ENCODE measurements at places on chromosomes 7 and 10. TPM values are rescaled to one million over a fixed set of nuclear protein-coding genes. Genes with fewer than 3 reads are reported as not detected.

MAGI2 gene
- 21.0 TPM for total RNA-seq

IKZF5 gene
- 15.5 TPM for total RNA-seq

SEMA3A gene
- 19.4 TPM for total RNA-seq

TMEM270 gene
- not detected for total RNA-seq

- DNase-seq, result no peak
Measured at GRCh38 chr7:122989577-122989976, 5.9 kb downstream of the TAS2R16 start.

GRCh38 chr10:133324198-133324792 lies 12.4 kb downstream of the CALY start:
- no peak for DNase-seq

GRCh38 chr10:79324032-79324695 lies 23.1 kb upstream of the PPIF start:
- DNase-seq, result no peak

- no peak for DNase-seq
Measured at GRCh38 chr10:21265622-21266021, 259.9 kb downstream of the SKIDA1 start.

GRCh38 chr10:20672741-20673140 lies 224.4 kb downstream of the NEBL start:
- DNase-seq, result no peak

- DNase-seq, result peak; percentile 94
Measured at GRCh38 chr10:132223156-132223590, 36.4 kb downstream of the DPYSL4 start.

- DNase-seq, result no peak
Measured at GRCh38 chr7:39987641-39988347, 37.7 kb downstream of the CDK13 start.

DNA sequence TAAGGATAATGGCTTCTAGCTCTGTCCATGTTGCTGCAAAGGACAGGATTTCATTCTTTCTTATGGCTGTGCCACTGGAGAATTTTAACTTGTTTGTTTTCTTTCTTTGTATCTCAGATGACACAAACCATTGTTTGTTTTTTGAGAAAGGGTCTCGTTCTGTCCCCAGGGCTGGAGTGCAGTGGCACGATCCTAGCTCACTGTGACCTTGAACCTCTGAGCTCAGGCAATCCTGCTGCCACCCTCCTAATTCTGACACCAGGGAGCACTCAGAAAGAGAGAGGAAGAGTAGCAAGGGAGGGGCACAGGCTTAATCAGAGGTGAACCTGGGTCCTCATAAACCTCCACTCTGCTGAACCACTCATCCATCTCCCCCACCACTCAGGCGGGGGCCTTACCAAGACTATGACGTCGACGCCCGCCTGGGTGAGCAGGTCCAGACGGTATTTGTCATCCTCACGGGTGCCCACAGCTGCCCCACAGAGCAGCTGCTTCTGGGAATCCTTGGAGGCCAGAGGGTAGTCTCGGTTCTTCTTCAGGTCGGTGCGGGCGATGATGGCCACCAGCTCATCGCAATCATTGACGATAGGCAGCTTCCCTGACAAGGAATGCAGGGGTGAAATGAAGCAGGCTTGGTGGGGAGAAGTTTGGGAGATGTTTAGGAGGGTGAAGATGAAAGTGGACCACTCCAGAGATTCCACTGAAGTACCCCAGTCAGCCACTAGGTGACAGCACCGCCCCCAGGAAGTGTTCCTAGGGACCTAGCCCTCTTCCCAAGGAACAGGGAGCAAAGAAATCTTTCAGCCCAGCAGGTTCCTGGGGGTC lies 11.6 kb downstream of the IMPDH1 start:
- peak; percentile 84 for DNase-seq

DNA sequence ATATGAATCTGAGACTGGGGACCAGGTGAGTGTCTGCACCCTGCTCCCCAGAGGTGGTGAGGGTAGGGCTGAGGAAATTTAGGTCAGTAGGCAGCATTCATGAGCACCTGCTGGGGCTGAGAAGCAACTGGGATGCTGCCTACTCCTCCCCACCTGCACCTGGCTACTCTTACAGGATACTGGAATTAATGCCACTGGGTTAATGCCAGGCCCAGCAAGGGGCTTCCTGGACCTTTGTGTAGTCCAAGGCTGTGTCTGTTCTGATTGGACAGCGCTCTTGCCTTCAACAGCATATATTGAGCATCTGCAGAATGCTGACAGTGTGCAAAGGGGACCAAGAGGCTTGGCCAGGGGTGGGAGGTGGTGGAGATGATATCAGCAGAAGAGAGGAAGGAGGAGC lies 32.1 kb downstream of the ADCYAP1R1 start:
- DNase-seq, result peak; percentile 32

DNA sequence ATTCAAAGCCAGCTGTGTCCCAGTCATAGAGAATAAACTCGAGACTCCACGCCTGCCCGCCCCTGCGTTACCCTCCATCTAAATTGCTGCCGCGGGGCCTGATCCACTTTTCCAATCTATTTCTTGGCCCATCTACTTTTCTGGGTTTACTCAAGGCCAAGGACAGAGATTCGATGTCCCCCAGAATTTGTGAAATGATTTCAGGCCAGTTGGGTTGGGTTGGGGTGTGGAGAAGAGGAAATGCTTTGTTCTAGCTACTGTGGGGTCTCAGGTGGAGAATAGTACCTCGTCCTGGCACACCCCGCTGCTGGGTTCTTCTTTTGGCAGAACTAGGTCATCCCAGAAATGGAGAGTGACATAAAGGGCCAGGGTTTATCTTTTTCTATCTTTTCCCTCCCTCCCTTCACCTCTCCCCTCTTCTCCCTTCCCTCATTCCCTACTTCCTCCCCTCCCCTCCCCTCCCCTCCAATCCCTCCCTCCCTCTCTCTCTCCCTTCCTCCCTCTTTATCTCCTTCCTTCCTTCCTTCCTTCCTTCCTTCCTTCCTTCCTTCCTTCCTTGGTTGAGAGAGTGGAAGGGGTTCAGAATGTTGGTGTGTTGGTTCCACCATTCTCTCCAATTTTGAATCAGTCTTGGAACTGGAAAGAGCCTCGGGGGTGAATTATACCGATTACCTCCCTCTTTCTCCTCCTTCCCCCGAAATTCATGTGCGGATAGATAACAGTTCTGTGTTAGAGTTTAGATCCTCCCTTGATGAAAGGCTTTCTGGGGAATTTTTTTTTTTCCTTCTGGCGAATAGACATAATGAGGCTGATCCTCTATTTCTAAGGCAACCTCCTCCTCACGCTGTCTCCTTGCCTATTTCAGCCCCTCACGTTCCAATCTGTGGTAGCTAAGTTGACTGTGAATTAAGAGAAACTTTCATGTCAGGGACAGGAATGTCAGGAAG lies 1.2 kb upstream of the TMEM229A start:
- no peak for DNase-seq

GRCh38 chr10:4685491-4685890 lies 140.5 kb upstream of the AKR1E2 start:
- DNase-seq, result no peak

- DNase-seq, result peak; percentile 62
Measured at GRCh38 chr10:1151076-1152033, 95.2 kb downstream of the WDR37 start.

GRCh38 chr7:28984631-28985030 lies 26.5 kb upstream of the TRIL start:
- DNase-seq, result peak; percentile 85

GRCh38 chr10:59622320-59623132 lies 87.1 kb downstream of the SLC16A9 start:
- no peak for DNase-seq

DNA sequence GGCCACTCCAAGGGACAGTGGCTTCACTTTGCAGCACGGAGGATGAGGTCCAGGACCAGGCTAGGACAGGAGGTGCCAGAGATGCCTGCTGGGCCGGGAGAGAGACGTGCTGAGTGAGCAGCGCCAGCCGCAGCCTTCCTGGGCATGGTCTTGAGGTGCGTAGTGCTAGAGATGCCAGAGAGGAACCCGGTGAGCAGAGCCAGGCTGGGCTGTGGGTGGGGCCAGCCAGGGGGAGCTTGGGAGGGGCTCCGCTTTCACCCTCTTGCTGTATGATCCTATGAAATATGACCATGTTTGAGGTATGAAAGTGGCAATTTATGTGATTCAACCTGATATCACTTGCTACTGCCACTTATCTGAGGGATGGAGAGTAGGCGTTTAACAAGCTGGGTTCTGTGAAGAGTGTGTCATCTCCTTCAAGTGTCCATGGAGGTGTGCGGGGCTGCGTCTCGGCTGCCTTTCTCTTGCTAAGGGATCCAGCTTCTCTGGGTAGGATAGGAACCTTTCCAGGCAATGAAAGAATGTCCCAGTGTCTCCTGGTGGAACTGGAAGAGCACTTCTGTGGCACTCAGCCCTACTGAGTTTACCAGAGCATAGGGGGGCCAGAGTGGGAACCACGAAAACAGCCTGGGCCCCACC lies 518.4 kb upstream of the FOXK1 start:
- DNase-seq, result no peak

DNA sequence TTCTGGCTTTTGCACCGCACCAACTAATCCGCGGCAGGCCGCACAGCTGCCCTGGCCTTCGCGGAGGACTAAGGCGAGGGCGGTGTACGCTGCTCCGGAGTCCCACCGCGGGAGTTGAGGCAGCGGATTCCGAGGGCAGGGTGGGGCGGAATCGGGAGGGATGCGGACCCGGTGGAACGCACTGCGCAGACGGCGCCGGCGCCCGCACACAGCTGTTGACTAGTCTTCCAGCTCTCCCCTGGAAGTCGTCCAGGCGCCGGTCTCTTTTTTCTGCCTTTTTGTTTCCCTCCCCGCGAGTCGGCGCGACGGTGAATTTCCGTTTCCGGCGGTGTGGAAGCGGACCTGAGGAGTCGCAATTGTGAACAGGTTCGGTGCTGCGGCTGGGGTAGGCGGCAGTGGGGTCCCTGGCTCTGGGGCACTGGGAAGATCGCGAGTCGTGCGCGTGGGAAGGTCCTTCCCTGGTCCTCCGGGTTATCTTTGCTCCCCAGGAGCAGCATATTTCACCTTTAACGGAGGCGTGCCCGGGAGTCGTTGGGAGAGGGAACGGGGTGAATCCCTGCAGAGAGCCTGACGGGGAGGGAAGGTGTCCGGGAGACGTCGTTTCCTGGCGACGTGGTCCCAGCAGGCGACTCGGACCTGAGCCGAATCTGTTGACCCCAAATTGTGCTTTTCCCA lies at the start of gene ASAH2B:
ASAH2B (plus strand) TSS at position 319 of the 675 bp plus-strand sequence. CDS start 5,195 bp downstream, outside the sequence.
- DNase-seq, result peak; percentile 95

DNA sequence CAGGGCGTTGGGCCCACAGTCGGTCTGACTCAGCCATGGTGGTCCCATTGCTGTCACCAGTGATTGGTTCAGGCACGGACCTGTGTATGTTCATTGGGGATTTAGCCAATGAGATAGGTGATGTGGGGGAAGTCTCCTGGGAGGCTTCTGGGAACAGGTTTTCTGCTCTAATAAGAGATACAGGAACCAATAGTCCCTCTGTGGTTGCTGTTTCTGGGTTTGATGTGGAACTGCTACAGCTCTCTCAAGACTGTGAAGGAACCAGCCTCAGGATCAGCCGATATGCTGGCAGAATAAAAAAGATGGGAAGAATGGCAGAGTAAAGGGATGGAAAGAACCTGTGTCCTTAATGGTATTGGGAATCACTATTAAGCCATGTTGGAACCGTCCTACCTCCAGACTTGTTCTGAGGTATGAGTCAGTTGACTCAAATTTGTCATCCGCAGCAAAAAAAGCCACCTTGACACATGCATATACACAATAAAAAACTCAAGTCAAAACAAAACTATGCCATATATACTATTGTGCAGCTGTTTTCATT lies 70.6 kb downstream of the MCMBP start:
- no peak for DNase-seq
